Tongue (tissue), 3 donors: ENCODE measurements at places on chromosomes 12 and 14. TPM values are rescaled to one million over a fixed set of nuclear protein-coding genes. Genes with fewer than 3 reads are reported as not detected.

The KRT78 gene
- 64.7 TPM for total RNA-seq

The NOVA1 gene
- 15.5 TPM for total RNA-seq

The CMKLR1 gene
- total RNA-seq, result 6.1 TPM

DNA sequence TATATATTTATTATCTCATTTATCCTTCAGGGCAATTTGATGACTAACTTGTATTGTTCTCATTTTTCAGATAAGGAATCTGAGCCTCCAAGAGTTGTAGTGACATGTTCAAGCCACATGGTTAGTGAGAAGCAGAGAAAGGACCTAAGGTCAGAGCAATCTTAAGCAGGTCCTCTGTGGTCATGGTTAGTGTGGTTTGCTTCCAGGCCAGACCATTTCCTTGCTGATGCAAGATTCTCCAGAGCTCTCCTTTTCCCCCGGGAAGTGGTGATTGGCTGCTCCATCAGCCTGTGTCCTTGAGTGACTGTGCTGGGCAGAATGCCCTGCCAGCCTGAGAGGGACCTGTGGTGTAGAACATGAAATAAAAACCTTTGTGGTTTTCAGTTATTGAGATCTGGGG is 141.3 kb downstream of the KTN1 start:
- DNase-seq, result no peak

DNA sequence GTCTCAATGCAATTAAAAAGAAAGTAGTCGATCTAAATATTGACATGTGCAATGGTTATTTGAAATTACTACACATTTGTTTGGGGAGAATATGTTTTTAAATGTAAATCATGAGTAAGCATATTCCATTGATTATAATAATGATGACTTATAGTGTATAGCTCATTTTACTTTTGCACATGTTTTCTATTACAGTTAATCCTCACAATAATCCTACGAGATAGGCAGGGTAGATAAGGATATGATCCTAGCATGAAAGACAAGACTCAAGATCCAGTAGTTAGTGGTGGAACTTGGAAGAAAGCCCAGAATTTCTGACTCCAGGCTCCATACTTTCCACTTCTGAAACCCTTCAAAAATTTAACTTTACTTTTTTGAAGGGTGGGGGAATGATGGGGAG is 94.0 kb downstream of the NAV3 start:
- peak; percentile 15 for DNase-seq

DNA sequence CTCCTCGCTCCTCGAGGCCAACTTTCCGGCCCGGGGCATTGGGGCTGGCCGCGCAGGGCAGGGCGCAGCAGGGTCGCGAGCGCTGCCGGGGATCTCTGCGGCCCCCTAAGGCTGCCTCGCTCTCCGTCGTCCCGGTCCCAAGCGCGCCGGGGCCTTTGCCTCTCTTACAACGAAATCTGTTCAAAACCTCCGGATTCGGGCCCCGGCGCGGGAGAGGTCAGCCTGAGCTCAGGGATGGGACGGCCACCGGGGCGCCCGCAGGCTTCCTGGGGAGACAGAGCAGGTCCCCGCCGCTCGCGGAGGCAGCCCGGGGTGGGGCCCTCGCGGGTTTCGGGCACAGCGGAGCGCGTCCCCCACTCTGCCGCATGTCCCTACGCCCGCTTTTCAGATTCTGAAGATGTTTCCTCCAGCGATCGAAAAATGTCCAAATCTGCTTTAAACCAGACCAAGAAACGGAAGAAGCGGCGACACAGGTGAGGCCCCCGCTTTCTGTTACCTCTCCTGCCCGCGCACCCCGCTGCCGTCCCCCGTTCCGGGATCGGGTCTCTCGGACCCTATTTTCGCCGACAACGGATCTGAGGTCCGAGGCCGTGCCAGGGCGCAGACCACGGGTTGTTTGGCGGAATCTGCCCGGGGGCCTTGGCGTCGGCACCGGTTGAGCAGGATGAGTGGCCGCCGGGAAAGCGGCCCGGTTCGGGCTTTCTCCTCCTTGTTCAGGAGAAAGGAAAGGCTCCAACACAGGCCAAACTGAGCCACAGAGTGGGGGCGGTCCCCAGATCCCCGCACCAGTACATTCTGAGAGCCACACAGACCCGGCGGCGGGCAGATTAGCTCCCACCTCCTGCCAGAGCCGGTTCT is 1.8 kb downstream of the VSX2 start:
- peak; percentile 35 for DNase-seq

DNA sequence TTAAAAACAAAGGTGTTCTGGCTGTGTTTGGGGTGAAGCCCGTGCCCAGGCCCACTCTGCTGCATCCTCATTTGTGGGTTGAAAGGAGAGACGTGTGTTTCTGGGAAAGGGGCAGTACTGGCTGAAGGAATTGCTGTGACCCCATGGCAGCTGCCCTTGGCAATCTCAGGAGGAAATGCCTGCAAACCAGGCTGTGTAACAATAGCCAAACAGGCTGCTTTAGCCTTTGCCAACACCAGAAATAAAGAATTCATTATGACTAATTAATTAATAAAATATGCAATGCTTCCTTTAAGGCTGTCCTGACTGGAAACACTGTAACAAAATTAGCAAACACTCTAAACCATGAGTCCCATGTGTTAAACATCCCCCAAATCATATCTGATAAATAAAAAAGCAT is 53.0 kb upstream of the KRR1 start:
- DNase-seq, result peak; percentile 69

The RBM23 gene
- 162 TPM for total RNA-seq

DNA sequence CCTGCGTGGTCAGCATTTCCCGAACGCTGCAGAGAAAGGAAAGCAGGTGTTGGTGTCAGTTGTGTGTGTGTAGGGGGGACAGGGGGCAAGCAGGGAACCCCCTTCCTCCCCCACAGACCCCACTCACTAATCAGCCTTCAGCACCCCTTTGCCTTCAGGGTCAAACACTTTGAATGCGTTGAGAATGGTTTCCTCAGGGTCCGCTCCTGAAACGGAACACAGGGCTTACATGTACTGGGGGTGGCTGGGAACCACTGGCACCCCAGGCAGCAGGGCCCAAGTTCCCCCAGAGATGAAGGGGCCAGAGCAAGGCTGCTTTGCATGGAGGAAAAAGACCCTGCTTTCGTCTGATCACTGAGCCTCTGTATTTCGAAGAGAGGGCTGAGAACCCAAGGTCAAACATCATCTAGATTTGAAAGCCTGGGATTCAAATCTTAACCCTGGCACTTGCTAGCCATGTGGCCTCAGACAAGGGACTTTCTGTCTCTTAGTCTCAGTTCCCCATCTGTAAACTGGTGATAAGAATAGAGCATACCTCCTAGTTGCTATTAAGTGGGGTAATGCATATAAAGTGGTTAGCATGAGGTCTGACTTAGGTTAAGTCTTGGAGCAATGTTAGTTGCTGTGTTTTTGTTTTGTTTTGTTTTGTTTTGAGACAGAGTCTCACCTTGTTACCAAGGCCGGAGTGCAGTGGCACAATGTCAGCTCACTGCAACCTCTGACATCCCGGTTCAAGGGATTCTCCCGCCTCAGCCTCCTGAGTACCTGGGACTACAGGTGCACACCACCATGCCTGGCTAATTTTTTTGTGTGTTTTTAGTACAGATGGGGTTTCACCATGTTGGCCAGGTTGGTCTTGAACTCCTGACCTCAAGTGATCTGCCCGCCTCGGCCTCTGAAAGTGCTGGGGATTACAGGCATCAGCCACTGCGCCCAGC is 7.0 kb downstream of the MYL2 start:
- no peak for DNase-seq
